ENCODE measurements at places on chromosomes 1 and 21. TPM values are rescaled to one million over a fixed set of nuclear protein-coding genes. Genes with fewer than 3 reads are reported as not detected.

TRIM17 gene
- total RNA-seq, result not detected

TTC39A gene
- total RNA-seq, result 3.0 TPM

AADACL3 gene
- not detected for total RNA-seq

F3 gene
- total RNA-seq, result 9.3 TPM

C8A gene
- not detected for total RNA-seq

STYXL2 gene
- total RNA-seq, result not detected

MAP10 gene
- total RNA-seq, result 0.65 TPM

TSNAX gene
- total RNA-seq, result 38.3 TPM

NECAP2 gene
- total RNA-seq, result 202 TPM

OPRD1 gene
- under 0.01 TPM for total RNA-seq

ERG gene
- total RNA-seq, result 56.7 TPM

CHRM3 gene
- under 0.01 TPM for total RNA-seq

DNASE2B gene
- total RNA-seq, result not detected

RNU1-3 gene
- under 0.01 TPM for total RNA-seq

NCF2 gene
- not detected for total RNA-seq

SPRR2B gene
- total RNA-seq, result not detected

ZNHIT6 gene
- 12.6 TPM for total RNA-seq

SYT11 gene
- 15.4 TPM for total RNA-seq

All from dermis lymphatic vessel endothelial cell (primary cell).